Stimulated activated CD8-positive, alpha-beta memory T cell treated with anti-CD3 and anti-CD28 coated beads, Interleukin-15, amount 100 ng/mL, for 4 hours (primary cell): ENCODE measurements at places on chromosomes 4 and X.

DNA sequence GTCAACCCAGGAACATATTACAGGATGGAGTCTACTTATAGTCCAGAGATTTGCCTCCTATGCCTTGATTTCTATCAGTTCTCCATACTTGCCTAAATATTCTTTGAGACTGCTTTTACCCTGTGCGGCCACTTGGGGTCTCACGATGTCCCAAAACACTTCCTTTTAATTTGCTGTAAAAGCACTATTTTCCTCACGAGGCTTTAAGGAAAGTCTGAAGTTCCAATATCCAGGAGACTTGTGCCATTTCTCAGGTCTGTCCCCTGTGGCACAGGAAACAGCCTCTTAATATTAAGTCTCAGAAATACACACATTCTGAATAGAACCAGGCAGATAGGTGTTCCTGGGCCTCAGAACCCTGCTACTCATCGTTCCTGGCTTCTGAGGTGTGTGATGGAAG lies 142.9 kb downstream of the TMEM164 start:
- no peak for DNase-seq

DNA sequence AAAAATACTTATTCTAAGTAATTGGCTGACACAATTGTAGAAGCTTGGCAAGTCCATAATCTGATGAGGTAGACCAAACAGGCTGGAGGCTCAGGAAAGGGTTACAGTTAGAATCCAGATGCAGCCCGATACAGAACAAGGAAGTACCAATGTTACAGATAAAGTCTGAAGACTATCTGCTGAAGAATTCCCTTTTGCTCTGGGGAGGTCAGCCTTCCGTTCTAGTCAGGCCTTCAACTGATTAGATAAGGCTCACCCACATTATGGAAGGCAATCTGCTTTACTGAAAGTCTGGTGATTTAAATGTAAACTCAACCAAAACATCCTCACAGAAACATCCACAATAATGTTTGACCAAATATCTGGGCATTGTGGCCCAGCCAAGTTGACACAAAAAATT lies 7.4 kb upstream of the DYNLT3 start:
- no peak for DNase-seq

- no peak for DNase-seq
Measured at GRCh38 chr4:23120374-23120773, 427.6 kb downstream of the GBA3 start.

- no peak for DNase-seq
Measured at GRCh38 chr4:2354118-2354517, 64.3 kb downstream of the ZFYVE28 start.

DNA sequence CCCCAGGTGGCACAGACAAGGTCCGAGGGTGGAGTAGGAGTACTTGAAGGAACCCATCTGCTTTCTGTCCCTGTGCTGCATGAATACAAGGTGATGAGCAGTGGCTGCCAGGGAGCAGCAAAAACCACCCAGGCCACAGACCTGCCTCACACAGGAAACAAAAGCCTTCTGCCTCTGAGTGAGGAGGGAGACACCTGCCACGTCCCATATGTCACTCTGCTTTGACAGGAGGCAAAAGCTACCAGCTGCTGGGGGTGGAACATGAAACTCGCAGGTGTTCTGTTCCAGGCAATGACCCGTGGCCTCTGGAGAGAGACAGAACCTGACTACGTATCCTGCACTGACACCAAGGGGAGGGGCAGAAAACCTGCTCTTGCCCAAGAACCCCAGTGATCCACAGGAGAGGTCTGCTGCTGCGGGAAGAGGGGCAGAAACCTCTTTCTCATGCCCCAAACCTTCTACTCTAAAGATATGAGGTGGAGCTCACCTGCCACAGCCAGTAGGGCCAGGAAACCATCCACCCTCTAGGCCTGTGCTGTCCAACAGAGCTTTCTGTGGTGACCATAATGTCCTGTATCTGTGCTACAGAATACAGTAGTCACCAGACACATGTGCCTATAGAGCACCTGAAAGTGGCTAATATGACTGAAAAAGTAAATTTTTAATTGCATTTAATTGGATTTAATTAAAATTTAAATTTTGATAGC lies 172.9 kb downstream of the PRDM5 start:
- DNase-seq = no peak

GRCh38 chr4:158630893-158631292 lies 40.8 kb downstream of the C4orf46 start:
- DNase-seq = no peak

- no peak for DNase-seq
Measured at GRCh38 chr4:39574946-39575345, 47.7 kb upstream of the UGDH start.

- DNase-seq = no peak
Measured at GRCh38 chr4:176320976-176321361, 1.2 kb downstream of the SPCS3 start.

DNA sequence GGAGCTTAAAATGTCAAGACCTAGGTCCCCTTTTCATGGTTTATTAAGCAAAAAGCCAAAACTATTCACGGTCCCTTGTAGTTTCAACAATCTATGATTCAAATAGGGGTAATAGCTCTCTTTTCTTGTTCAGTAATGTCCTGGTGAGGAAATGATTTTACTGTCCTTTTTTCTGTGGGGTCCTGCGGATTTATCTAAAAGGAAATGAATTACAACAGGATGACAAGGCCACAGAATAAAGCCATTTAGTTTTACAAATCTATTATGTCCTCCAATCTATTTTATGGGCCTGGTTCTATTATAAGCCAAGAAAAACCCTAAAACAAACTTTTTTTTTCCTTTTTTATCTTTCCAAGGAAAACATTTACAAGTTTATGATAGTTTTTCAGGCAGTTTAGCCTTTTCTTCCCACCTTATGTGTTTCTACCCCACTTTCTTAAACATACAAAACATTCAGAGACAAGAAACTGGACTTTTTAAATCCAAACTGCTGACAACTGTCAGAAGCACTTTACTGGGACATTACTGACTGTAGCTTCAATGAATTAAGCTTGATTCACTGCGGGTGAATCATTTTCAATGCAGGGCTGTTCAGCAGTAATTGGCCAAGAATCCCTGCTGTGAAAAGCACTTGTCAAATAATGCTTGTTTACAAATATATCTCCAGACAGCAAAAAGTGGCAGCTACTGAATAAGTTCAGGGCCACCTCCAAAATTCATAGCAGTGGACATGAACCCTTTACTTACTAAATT lies 4.3 kb downstream of the EPHA5 start:
- DNase-seq = no peak

- DNase-seq = no peak
Measured at GRCh38 chrX:23844502-23845138, 61.6 kb downstream of the SAT1 start.

- no peak for DNase-seq
Measured at GRCh38 chrX:130789793-130790192, 113.2 kb downstream of the ENOX2 start.

DNA sequence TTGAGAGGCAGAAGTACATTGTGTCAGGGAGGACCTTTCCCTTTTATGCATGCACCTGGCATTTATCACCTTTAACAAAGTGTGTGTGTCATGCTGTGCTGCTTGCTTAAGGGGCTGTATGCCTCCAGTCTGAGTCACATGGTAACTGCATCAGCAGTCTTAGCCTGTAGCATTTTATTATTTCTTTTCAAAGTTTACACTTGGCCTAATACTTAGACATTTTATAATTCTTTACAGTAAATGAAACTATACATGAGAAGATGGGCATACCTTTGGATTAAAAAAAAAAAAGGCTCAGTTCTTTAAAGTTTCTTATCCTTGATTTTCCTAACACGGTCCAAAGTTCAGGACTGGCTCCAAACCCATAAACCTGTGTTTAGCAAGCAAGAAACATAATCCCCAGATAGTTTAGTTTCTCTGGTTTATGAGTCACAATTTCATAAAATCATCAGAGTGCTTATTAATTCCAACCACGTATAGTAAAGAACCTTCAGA lies 14.6 kb downstream of the NPNT start:
- DNase-seq = no peak

DNA sequence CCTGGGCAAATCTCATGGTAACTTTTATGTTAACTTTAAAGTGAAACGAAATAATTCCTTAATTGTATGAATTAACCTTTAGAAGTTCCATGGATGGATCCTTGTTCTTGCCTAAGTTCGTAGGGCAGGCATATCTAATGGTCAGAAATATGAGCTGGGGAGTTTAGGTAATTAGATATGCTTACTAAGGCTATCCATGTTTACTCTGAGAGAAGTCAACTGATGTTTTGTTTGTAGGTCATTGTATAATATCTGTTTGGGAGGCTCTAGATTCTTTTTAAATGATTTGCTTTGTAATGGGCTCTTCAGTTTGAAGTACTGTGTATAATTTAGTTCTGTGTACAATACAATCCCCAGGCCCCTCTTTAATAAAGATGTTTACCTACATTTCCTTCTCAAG lies 117.0 kb downstream of the DCK start:
- no peak for DNase-seq

DNA sequence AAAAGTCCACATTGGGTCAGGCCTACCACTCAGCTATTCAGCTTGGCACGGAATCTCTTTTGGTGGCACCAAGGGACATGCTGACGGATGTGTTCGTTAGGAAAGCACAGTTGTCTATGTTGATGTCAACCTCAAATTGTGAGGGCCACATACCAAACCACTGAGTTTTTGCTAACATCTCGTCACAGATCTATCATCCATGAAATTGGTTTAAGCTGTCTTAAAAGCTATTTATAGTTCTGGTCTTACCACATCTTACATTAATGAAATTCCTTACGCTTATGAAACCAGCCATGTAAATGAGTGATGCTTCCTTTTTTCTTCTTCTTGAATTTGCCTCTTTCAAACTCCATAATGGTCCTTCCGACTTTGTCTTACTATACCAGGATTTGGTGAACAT lies 101.5 kb downstream of the MGST2 start:
- DNase-seq = no peak

- no peak for DNase-seq
Measured at GRCh38 chr4:135917011-135917410, 1615.3 kb downstream of the PCDH18 start.

DNA sequence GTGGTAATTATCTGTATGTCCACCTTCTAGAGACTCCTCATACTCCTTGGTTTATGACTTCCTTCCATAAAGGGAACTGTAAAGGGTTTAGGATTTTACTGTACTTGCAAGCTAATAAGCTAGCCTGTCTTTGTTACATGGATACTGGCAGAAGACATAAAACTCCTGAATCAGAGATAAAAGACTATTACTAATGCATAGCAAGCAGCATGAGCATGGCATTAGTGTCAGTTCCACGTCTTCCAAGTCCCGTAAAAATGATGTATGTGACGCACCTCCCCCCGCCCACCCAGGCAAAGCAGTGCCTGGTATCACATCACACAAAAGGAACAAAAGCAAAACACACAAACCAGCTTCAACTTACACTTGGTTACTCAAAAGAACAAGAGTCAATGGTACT lies 71.0 kb downstream of the SLC10A6 start:
- DNase-seq = no peak

- no peak for DNase-seq
Measured at GRCh38 chr4:100895556-100896197, 377.9 kb upstream of the EMCN start.

DNA sequence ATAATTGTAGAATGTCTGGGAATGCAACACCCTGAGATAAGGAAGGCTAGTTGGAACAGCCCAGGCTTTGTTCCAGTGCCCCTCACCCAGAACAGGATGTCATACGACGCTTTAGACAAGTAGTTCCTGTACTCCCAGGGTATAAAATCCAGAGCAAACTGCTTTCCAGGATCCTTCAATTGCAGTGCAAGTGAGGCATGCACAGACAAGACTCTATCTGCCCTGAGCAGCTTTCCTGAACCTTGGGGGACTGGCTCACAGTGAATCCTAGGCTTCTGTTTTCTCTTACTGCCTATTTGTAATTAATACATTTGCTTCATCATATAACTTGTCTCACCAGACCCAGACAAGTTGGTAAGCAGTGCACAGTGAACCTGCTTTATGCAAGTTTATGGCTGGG lies 48.4 kb upstream of the IL9R start:
- no peak for DNase-seq

GRCh38 chr4:89000382-89000781 lies 56.6 kb downstream of the FAM13A start:
- DNase-seq = no peak

DNA sequence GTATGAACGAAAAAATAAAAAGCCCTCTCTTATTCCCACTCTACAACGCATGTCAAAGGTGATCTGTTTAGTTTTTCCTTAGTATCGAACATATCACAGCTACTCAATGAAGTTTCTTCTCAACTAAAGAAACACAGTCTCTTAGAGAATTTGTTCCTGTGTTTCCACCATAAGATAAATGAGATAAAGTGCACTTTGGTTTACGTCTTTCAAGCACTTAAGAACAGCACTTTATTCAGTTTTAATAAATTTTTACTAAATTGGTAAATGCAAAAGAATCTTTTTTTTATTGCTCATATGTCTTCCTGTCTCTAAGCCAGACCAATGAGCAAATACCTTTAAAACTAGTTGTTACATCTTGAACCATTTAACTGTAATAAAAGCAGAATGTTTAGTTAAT lies 259.8 kb downstream of the CHIC1 start:
- DNase-seq = no peak
